ENCODE measurements at places on chromosomes 2 and 18.

GRCh38 chr2:231745303-231746038 is 35.6 kb downstream of the PDE6D start:
- no peak for DNase-seq

GRCh38 chr18:34965108-34965507 is 76.1 kb upstream of the MAPRE2 start:
- DNase-seq = no peak

DNA sequence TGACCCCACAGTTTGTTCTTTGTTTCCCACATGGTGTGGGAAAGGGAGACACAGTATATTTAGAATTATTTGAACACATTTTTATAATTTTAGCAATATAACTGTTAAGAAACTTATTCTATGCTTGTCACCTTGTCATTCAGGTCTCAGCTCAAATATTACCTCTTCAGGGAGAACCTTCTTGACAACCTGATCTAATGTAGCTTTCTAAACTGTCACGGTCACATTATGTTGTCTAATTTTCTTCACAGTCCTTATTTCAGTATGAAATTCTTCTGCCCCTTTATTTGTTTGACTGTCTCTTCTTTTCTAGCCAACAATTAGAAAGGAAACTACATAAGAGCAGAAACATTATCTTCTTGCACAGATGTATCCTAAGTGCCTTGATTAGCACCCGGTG is 304.3 kb upstream of the PARD3B start:
- no peak for DNase-seq

- no peak for DNase-seq
These were observed 41.8 kb downstream of the PTCD3 start for GRCh38 chr2:86147793-86148192.

- DNase-seq = no peak
These were observed 35.1 kb downstream of the SLC4A3 start for GRCh38 chr2:219662566-219662965.

- DNase-seq = peak; percentile 45
These were observed 59.4 kb downstream of the DGKD start for GRCh38 chr2:233413559-233414272.

- no peak for DNase-seq
These were observed 30.7 kb upstream of the ROCK2 start for GRCh38 chr2:11375025-11375688.

GRCh38 chr2:95025406-95026319 is at the start of gene MAL:
Gene MAL, plus strand, starts transcription at chr2:95025708. Its CDS starts 85 bp downstream, at chr2:95025793.
- DNase-seq = peak; percentile 50

DNA sequence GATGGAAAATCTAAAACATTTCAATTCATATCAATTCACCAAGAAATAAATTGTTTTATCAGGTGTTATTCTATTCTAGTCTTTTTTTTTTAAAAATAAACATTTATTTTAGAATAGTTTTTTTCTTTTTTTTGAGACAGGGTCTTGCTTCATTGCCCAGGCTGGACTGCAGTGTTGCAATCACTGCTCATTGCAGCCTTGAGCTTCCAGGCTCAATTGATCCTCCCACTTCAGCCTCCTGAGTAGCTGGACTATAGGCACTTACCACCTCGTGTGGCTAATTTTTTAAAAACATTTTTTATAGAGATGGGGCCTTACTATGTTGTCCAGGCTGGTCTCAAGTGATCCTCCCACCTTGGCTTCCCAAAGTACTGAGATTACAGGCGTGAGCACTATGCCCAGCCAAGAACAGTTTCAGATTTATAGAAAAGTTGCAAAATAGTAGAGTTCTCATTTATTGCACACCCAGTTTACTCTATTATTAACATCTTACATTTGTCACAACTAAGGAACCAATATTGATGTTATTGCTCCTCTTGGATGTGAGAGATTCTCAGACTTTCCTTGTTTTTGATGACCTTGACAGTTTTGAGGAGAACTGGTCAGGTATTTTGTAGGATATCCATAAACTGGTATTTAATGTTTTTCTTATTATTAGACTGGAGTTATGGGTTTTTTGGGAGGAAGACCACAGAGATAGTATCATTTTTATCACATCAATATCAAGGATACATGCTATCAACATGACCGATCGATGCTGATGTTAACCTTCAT is 29.9 kb downstream of the PDE6D start:
- DNase-seq = no peak

DNA sequence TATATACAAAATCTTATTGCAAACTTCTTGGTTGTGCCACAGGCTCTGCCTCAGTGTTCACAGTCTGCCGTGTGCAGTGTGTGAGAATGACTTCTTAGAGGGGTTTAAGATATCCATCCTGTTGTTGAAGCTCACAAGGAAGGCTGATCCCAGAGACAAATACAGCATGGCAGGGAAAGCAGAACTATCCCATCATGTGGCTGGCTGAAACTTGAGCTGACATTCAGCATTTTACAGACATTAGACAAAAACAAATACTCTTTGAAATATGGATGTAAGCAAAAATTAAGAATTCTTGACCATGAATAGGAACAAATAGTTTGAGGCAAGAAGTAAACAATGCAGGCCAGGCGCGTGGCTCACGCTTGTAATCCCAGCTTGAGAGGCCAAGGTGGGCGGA is 12.9 kb upstream of the PUM2 start:
- DNase-seq = no peak

DNA sequence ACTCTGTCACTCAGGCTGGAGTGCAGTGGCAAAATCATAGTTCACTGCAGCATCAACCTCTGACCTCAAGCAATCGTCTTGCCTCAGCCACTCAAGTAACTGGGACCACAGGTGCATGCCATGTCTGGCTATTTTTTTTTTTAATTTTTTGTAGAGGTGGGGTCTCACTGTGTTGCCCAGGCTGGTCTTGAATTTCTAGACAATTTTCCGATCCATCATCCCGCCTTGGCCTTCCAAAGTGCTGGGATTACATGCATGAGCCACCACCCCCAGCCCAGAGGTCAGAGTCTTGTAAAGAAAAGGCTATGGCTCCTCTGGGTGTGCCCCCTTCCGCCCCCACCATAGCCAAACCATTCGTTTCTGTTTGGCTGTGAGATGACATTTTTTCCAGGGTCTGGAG is 13.1 kb upstream of the TMBIM1 start:
- DNase-seq = no peak

GRCh38 chr2:62144689-62145477 is 51.0 kb upstream of the B3GNT2 start:
- no peak for DNase-seq

DNA sequence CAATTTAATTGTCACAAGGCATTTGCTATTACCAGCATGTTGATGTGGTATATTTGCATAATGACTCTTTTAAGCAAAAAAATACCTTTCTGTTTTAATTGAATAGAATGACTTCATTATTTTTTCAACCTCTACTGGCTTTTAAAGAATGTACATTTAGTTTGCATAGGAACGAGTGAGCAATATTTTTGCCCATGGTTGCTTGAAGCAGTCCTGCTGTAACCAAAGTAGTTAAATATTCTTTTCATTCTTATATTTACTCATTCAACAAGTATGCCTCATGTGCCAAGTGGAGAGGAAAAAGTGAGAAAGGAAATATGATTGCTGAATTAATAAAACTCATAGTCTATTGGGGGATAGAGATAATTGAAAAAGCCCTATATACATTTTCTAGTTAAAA is 184.7 kb downstream of the DSEL start:
- DNase-seq = no peak

DNA sequence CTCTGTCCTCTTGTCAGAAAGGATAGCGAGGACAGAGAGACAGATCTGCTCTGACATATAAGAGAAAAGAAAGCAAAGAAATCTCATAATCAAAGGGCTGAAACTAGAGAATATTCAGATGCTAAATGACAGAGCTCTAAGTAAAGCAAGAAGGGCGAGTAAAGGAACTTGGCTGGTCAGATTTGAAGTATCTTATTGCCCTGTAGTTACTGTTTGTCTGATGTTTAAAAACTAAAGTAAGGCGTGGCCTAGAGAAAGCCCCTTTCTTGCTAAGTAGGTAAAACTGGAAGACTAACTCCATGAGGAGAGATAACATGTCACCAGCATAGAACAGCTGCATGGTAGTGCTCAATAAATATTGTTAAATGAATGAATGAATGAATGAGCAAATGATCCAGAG is 70.0 kb downstream of the CRACDL start:
- DNase-seq = no peak

GRCh38 chr2:1278861-1279260 is 134.4 kb upstream of the TPO start:
- no peak for DNase-seq

DNA sequence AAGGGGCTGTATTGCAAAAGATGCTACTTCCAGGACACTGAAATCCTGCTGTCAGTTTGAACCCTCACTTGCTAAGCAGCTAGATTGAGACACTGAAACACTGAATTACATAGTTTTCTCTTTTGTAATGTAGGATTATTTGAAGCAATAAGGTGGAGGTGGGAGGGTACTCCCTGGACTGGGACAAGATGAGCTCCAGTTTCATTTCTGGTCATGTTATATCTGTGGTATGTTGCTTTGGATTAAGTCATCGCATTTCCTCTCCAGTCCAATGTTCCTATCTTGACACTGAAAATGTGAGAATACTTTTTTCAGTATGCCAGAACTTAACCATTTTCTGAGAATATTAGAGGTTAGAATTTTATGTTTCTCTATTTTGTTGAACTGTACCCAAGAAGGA is 426.2 kb upstream of the MEX3C start:
- DNase-seq = no peak

DNA sequence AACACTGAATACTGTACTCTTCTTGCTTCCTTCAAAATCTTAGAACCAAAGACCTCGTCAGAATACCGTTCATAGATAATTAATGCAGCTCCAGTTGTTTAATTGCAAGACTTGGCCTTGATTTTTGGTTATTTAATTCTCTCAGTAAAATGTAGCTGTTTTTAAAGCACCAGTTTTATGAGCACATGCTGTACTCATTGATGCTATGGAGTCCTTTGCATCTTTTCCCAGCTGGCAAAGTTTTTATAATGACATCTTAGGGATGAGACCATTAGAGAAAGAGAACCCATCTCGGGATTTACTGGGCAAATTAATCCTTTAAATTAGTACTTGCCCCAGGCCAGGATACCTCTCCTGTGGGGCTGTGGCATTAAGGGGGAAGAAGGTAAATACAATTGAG is 199.3 kb downstream of the MEMO1 start:
- no peak for DNase-seq

DNA sequence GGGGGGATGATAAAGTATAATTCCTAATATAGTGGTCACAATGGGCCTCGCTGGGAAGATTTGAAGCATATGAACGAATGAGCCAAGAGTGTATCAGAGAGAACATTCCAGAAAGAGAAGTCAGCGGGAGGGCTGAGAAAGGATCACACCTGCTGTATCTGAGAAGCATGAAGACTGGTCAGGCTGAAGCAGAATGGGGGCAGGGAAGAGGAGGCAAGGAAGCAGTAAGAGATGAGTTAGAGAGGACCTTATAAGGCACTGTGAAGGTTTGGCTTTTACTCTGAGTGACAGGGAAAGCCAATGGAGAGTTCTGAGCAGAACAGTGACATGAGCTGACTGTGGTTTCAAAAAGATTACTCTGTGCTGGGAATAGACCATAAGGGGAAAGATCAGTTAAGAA is 73.5 kb downstream of the CHN1 start:
- no peak for DNase-seq

DNA sequence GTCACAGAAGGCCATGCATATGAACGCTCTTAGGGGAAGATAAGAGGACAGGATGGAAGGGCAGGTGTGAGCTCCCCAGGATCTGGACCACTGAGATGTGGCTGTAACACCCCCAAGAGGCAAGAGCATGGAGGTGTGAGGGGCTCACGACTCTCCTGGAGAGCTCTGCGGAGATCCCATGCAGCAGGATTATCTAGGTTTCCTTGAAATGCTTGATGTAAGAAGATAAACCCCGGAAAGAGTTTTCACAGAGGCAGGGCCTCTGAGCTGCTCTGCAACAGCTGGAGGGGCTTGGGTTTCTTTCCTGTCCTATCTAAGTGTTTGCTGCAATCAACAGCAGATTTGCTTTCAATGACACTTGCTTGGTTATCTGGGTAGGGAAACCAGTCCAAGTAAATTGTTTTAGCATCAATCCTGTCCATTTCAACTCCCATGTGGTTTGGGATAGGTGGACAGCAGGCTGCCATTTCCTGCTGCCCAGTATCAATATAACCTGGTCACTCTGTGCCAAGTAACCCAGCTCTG is 138.9 kb downstream of the SMAD2 start:
- DNase-seq = no peak

GRCh38 chr2:76160670-76161069 is 450.0 kb upstream of the GCFC2 start:
- no peak for DNase-seq

DNA sequence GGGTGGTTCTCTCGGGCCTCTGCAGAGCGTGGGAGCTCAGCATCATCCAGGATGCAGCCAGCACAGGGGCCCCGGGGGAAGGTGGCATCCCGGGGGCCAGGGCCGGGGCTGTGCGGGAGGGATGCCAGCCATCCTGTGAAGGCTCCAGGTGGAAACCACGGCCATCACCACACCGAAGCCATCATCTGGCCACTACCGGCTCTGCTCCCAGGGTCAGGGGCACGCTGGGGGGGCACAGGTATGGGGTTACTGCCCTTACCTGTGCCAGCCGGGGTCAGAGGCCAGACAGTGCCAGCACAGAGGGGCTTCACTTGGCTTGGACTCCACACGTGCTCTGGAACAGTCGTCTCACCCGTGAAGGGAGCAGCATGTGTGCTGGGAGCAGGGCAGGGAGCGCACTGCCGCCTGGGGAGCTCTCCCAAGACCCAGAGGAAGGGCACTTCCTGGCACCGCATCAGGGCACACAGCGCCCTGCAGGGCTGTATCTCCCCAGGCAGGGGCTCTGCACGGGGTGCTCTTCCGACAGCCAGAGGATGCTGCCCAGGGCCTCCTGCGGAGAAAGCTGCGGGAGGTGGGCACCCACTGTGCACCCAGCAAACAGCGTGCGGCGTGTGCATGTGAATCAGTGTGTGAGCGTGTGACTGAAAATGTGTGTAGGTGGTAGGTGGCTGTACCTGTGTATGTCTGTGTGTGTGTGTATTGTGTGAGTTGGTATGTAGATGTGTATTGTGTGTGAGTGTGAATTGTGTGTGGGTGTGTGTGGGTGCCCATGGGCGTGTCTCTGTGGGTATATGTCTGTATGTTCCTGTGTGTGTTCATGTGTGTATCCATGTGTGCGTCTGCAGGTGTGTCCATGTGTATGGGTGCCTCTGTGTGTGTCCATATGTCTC is 75.0 kb downstream of the PTGR3 start:
- DNase-seq = no peak

DNA sequence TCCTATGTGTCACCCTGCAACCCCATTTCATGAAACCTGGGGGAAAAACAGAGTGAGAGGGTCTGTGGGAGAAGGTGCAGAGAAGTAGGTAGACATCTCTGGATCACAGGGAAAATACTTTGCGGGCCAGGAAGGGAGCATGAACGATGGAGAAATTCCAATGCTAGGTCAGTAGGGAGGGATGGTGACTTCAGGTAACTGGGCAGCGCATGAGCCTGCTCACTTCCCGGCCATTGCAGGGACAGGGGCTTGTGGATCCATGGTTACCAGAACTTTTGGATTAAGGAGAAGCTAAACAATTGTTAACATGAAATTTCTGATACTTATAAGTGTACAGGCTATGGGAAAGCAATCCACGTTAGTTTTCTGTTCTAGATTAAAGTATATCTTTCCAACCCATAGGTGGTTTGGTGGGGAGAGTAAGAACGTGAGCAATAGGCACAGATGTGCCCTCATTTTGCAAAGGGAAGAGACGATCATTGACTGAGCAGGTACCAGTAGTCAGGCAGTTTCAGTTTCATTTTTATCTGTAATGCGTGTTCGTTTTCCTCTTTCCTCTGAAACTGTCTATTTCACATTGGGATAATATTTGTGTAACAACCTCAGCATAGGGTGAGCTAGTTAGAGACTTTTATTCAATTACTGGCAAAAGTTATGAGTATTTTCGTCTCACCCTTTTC is 65.0 kb downstream of the NYAP2 start:
- no peak for DNase-seq
